ENCODE measurements at places on chromosomes 7 and 10.

DNA sequence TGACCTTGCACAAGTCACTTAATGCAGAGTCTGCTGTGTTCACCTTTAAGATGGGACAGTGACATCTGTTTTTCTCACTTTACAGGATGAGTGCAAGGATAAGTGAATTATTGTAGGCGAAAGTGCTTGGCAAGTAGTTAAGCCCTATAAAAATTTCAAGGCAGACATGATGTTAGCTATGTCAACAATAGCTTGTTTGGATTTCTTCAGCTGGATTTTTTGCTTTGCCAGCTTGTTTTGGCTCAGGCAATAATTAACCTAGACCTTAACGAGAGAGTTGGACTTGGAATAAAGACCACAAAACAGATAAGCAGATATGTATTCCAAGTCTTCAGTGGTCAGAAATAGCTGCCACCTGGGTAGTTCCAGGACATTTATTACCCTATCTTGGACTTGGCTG, 255.2 kb downstream of the ARL4A start:
- no peak for DNase-seq

- DNase-seq, result no peak
These were observed 255.5 kb upstream of the SMIM30 start for GRCh38 chr7:113373863-113374262.

DNA sequence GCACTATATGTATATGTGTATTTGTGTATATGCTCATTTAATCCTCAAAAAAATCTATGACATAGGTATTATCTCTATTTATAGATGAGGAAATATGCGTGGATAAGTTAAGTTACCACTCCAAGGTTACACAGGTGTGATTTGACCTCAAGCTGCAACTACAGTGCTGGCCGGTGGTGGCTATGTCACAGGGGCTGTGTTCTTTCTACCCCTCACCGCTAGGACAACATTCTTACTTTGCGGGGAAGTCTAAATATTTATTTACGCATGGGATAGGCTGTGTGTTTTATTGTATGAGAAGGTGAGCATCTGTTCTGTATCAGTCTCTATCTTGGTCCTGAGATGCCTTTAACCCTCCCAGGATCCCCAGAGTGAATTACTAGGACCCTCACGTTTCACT, 60.0 kb downstream of the CREB5 start:
- no peak for DNase-seq

- no peak for DNase-seq
These were observed 298.1 kb downstream of the TCERG1L start for GRCh38 chr10:131013281-131013912.

DNA sequence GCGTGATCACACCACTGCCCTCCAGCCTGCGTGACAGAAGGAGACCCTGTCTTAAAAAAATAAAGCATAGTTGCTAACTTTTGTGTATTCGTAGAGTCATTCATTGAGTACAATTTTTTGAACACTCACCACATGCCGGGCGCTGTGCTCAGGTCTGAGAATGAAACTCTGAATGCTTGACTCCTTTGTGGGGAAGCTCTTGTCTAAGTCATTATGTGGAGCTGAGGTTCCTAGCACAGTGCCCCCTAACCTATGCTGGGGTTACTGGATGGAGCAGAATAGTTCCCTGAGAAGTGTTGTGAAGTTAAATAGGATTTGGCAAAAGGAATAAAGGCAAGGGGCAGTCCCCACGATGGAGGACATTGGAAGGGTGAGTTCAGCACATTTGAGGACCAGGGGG, 123.3 kb downstream of the CELF2 start:
- DNase-seq, result no peak

All from activated CD8-positive, alpha-beta memory T cell treated with anti-CD3 and anti-CD28 coated beads for 48 hours (primary cell).